RWPE1 (cell line): ENCODE measurements at places on chromosomes 11 and 22.

DNA sequence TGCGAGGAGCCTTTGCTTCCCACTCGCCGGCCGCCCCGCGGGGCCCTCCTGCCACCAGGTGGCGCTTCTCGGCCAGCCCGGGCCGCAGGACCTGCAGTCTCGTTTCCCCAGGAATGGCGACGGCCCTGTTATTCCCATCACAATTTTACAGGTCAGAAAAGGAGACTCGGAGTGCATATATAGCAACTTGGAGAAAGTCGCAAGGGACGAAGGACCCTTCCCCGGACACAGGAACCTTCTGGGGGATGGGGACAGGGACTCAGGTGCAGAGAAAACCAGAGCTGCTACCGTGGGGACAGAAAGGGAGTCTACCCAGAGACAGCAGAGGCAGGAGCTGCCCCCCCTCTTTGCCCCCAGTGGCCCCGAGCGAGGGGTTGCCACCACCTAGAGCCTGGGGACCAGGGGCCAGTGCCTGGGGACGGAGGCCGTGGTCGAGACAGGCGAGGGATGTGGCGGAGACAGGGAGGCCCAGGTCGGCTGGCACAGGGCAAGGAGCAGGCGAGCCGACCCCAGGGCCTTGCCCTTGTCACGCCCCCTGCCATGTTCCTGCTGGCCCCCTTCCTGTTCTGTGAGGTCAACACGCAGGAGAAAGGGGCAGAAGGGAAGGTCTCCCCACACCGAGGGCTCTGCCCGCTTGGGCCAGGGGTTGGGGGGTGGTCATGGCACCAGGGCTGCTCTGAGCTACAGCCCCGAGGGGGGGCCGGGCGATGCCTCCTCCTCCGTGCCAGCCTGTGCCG is 3.5 kb upstream of the KRTAP5-6 start:
- peak; percentile 79 for DNase-seq

- no peak for DNase-seq
These were observed 35.9 kb downstream of the SHISAL1 start for GRCh38 chr22:44276706-44277356.

GRCh38 chr11:129643031-129643721 is 172.5 kb upstream of the TMEM45B start:
- peak; percentile 84 for DNase-seq

- DNase-seq, result no peak
These were observed 60.2 kb downstream of the PDE2A start for GRCh38 chr11:72613977-72614376.

GRCh38 chr11:36345084-36345511 is 49.0 kb downstream of the PRR5L start:
- DNase-seq, result no peak

GRCh38 chr11:67662142-67662834 is 11.8 kb upstream of the ACY3 start:
- no peak for DNase-seq

- DNase-seq, result peak; percentile 86
These were observed 26.7 kb downstream of the CD44 start for GRCh38 chr11:35165423-35166368.

GRCh38 chr11:112769584-112769983 is 191.6 kb upstream of the NCAM1 start:
- no peak for DNase-seq

DNA sequence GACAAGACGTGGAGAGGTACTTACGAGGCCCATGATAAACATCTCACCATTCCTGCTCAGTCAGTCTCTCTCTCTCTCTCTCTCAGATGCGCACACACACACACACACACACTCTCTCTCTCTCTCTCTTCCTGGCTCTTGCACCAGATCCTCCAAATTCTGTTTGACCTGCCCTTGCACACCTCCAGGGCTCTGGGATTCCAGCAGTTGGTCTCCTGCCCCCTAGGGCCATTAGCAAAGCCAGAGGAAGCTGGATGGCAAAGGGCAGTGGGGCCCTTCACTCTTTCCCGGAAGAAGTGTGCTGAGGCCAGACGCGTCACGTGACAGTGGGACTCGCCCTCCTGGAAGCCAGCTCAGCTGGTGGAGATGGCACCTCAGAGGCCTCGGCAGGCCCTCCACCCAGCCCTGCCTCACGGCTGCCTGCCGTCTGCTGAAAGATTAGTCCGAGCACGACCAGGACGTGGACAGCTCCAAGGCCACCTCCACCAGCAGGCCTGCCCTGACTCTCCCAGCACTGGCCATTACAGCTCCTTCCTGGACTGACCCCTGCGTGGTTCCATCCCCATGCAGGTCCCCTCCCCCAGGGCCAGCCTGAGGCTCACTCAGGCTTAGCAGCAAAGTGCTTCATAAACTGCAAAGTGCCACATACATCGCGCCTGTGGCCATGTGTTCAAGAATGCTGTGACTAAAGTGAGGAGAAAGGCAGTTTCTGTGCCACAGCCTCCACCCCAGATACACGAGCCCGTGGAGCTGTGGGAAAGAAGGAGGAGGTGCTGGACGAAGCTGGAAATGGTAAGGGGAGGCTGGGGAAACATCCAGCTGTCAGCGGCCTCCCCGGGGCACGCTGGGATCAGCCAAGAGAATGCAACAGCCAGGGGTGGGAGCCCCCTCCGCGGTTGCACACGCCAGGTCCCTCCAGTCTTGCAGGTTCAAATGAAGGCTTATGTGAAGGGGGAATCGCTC is 3.7 kb downstream of the PDGFB start:
- peak; percentile 55 for DNase-seq
